ENCODE measurements at places on chromosomes 3 and 15. TPM values are rescaled to one million over a fixed set of nuclear protein-coding genes. Genes with fewer than 3 reads are reported as not detected.

GRCh38 chr3:50163572-50164455 lies 8.7 kb downstream of the SEMA3F start:
- DNase-seq = peak; percentile 89
- no peaks in the 10 kb centered on the region for H3K36me3 ChIP-seq
- no peak overlapping the region for H3K4me3 ChIP-seq
- peaks cover 23% of the 10 kb centered on the region for H3K4me1 ChIP-seq
- H3K27me3 ChIP-seq = no peaks in the 10 kb centered on the region
- H3K27ac ChIP-seq = no peak overlapping the region

Gene TUBGCP4
- 7.1 TPM for total RNA-seq

DNA sequence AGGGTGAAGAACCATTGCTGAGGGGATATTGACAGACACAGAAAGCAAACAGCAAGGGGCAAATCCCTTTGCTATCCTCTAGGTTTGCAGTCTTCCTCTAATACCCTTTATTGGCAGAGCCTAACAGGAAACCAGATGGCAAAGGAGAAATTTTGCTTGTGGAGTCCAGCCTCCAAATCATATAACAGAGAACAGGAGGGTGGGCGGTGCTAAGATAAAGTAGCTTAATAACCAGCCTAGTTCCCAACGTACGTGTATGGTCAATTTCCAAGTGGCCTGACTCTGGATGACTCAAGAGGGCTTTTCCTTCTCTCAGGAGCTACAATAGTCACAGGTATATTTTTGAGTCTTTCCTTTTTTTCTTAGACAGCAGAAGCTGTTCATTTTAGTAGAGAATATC lies 404.5 kb downstream of the PDCD6IP start:
- no peak overlapping the region for H3K27ac ChIP-seq
- no peak overlapping the region for H3K4me3 ChIP-seq
- no peaks in the 10 kb centered on the region for H3K36me3 ChIP-seq
- DNase-seq = no peak

- H3K36me3 ChIP-seq = no peaks in the 10 kb centered on the region
- peaks cover 31% of the 10 kb centered on the region for H3K27me3 ChIP-seq
- H3K4me1 ChIP-seq = no peaks in the 10 kb centered on the region
- no peak for DNase-seq
- H3K4me3 ChIP-seq = no peak overlapping the region
Observed at GRCh38 chr3:148857316-148857715, 7.8 kb upstream of the CPA3 start.

DNA sequence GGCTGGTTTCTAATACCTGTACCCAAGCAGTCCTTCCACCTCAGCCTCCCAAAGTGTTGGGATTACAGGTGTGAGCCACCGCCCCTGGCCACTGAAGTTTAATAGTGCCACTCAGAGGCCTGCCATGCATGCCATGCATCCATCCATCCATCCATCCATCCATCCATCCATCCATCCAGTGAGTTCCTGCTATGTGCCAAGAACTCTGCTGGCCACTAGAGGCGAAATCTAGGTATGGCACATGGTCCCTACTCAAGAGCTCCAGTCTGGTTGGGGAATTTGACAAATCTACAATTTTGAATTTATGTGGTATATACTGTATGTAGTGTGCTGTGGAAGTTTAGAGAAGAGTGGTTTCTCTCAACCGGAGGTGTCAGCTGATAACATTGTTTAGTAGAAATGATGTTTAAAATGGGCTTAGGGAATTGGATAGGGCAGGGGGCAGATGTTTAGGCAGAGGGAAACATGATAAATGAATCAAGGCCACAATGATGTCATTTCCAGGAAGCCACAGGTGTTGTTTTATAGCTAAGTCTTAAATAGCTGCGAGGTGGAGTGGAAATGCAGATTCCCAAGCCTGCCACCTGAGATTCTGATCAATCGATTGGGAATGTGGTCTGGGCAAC lies 384.4 kb upstream of the C2CD4B start:
- no peak overlapping the region for H3K4me3 ChIP-seq
- no peak overlapping the region for H3K27ac ChIP-seq
- no peaks in the 10 kb centered on the region for H3K4me1 ChIP-seq
- peak; percentile 49 for DNase-seq

All from cardiac muscle cell (in vitro differentiated cells and primary cell).